Activated gamma-delta T cell treated with Interleukin-2 at 50 U/mL for 16 hours (primary cell): ENCODE measurements at places on chromosomes 13 and 19.

DNA sequence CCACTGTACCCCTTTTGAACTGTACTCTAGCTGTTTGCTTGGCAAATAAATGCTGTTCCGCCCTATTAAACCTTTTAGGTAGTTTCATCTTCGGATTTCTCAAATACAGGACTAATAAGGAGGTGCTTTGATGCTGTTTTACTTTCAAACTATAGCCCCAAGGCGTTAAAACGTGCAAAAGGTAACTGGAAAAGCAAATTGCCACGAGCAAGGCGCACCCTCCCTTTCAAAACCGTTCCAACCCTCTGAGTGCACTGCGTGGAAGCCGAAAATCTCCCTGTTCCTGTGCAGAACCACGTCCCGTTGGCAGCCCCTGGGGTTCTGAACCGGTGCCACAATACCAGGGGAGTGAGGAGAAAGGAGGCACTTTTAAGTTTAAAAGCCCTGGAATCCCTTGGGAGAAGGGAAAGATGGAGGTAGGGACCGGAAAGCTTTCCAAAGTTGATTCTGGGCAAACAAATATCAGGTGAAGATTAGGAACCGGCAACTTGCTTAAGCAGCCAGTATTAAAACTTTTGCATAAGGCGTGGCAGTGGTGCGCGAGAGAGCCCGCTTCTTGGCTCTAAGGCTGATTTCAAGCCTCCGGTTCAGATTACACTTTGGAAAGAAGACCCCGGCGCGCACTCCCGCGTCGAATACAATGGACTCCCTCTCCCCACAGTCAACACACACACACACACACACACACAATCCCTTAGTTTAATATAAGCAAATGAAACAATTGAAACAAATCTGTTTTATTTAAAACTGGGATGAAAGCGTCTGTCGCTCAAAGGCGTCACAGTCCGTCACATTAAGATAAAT lies 9.5 kb downstream of the POU4F1 start:
- DNase-seq = no peak

DNA sequence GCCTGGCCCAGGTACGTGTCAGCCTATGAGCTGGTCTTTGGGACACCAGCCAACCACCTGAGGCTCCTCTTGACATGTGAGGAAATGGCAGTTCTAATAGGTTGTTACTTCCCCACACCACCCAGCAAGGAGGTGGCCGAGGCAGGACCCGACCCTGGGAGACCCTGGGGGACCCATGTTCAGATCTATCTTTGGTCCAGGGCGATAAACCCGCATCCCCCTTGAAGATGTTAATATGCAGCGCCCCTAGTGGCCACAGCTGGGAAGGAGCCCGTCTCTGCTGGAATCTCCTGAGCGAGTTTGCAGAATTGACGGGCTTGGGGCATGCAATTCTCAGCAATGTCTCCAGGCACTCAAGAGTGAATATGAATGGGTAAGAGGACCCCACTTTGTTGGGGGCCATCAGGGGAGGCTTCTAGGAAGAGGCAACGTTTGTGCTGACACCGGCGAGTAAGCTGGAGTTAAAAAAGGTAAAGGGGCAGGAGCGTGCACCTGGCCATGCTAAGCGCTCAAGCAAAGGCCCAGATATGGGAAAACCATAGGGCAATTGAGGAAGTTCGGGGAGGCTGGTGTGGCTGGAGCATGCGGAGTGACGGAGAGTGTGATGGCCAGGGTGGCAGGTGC lies 1.5 kb upstream of the MYO1F start:
- peak; percentile 86 for DNase-seq

- no peak for DNase-seq
Measured at GRCh38 chr13:49980266-49980665, 16.6 kb upstream of the TRIM13 start.

DNA sequence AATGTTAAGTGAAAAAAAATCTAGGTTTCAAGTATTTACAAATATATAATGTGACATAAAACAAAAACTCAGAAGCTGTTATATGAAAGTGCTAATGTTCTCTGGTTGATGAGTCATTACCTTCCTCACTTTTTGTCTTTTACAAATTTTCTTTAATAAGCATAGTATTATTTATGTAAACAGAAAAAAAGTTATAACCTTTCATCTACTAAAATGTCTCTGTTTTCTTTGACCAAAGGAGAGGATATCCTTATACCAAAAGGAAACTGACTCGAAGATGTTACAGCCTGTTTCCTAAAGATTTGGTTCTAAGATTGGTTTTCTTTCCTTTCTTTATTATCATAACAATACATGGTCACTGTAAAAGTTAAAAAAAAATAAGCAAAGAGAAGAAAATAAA lies 38.0 kb downstream of the RCBTB2 start:
- no peak for DNase-seq
